ENCODE measurements at places on chromosomes 7 and 10.
A peak's percentile ranks its signal among the peaks of the same experiment; 100 is the strongest.

- no peak for DNase-seq
Observed at GRCh38 chr7:45092931-45093235, 4.1 kb upstream of the NACAD start.

DNA sequence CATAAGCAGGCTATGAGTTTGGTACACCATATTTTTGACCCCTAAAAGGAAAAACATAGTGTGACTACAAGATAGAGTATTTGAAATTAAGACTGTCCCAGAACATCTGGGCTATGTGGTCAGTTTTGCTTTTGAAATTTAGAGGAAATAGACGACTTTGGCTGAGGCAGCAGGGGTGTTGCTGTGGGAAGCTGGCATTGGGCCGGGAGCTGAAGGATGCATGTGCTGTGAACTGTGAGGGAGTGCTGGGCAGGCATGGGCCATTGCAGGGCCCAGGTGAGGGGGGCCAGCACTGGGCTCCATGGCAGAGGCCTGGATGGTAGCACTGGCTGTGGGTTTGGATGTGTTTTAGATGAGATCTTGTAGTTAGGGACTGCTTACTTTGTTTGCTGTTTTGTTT lies 168.3 kb downstream of the BMPER start:
- DNase-seq, result no peak

GRCh38 chr7:111647881-111648280 lies 85.6 kb upstream of the IMMP2L start:
- DNase-seq, result no peak

- no peak for DNase-seq
Observed at GRCh38 chr7:129332254-129333035, 101.8 kb upstream of the STRIP2 start.

DNA sequence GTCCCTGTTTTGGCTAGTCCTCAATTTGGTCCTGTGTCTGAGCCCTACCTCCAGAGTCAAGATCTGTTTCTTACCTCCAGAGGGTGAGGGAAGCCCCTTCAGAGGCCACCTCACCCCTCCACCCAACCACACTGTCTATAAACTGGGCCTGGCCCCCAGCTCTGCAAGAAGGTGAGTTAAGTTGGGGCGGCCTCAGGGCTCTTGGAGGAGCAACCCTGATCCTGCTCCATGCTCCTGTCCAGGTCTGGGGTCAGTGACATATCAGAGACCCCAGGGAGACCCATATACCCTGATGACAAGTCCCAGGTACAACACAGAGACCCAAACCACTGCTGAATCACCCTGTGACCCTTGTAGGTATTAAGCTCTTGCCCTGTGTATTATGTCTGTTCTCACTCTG lies 69.5 kb downstream of the MYL10 start:
- DNase-seq, result no peak

GRCh38 chr7:129376778-129377700 lies 57.2 kb upstream of the STRIP2 start:
- DNase-seq, result no peak

DNA sequence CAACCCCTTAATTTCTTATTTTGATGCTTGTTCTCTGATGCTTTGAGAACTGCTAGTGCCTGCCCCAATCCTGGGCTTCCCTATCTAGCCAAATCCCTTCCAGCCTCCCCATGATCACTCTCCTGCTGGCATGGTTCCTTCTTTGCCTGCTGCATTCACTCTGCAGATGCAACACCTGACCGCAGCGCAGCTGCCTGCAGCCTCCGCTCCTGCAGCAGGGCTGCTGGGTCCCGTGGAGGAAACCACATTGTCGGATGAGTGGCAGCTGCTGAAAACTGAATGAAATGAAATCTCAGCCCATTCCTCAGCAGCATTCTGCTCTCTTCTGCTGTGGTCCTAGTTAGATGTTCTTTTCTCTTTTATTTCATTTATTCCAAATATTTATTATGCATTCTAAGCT lies 320.3 kb downstream of the CCDC3 start:
- DNase-seq, result no peak

GRCh38 chr10:102452672-102453340 lies 1.5 kb upstream of the C10orf95 start:
- peak; percentile 75 for DNase-seq

GRCh38 chr10:99654390-99655175 lies 4.7 kb upstream of the ENTPD7 start:
- DNase-seq, result no peak

- DNase-seq, result no peak
Observed at GRCh38 chr10:95795602-95796001, 39.6 kb downstream of the ENTPD1 start.

DNA sequence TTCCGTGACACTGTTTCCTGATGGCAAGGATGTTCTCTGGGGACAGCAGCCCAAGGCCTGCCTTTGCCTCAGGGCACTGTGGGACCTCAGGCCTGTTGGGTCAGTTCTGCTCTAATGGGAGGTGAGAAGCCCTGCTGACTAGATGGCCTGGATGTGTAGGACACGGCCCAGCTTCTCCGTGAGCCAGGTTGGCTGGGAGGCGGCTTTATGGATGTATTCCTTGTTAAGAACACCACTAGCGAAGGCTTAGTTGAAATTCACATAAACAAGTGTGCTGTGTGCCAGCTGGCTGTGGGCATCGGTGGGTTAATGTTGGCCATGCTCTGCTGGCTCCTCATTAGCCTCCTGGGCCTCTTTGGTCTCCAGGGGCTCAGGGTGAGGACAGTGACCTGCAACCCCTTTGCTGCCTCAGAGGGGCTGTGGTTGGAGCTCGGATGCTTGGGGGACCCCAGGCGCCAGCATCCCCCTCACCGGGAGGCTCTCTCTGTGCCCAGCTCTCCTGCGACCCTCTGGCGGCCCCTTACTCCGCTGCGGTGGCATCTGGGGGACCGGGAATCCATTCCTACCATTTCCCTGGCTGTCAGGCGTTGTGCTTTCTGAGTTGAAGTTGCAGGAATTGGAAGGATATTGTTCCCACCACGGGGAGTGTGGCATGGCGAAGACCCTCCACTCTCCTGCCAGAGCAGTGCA lies 22.8 kb upstream of the DPYSL4 start:
- no peak for DNase-seq

Measured in bone marrow (tissue), 2 donors.